ENCODE measurements at places on chromosomes 12 and 14. TPM values are rescaled to one million over a fixed set of nuclear protein-coding genes. Genes with fewer than 3 reads are reported as not detected.

FOS gene
- total RNA-seq: 154 TPM

CELA1 gene
- total RNA-seq: 0.58 TPM

ZNF26 gene
- 20.6 TPM for total RNA-seq

LYSET gene
- total RNA-seq: 14.3 TPM

ZDHHC22 gene
- total RNA-seq: not detected

COCH gene
- total RNA-seq: 1.4 TPM

GUCY2C gene
- total RNA-seq: not detected

TEDC1 gene
- total RNA-seq: 21.2 TPM

SNRPF gene
- 31.1 TPM for total RNA-seq

MYH6 gene
- total RNA-seq: not detected

TAMALIN gene
- not detected for total RNA-seq

PTPRB gene
- total RNA-seq: 1.9 TPM

IAPP gene
- total RNA-seq: not detected

CRIP1 gene
- 296 TPM for total RNA-seq

HOXC6 gene
- total RNA-seq: 5.7 TPM

TM9SF1 gene
- 41.2 TPM for total RNA-seq

DNA sequence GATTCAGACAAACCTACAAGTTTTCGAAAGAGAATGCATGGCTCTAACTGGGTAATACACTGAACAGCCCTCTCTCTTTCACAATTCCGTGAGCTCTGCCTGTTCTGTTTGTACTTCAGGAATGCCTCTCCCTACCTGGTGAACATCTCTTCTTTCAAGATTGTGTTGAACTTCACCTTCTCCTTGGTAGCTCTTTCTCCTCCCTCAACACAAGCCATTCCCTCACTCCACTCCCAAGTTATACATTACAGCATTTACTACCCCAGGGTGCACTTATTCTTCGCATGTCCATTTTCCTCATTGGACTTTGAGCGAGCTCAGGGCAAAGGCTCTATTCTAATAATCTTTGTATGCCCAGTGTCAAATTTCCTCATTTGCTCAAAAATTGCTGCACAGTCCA is 28.3 kb downstream of the NRDE2 start:
- DNase-seq: no peak

DNA sequence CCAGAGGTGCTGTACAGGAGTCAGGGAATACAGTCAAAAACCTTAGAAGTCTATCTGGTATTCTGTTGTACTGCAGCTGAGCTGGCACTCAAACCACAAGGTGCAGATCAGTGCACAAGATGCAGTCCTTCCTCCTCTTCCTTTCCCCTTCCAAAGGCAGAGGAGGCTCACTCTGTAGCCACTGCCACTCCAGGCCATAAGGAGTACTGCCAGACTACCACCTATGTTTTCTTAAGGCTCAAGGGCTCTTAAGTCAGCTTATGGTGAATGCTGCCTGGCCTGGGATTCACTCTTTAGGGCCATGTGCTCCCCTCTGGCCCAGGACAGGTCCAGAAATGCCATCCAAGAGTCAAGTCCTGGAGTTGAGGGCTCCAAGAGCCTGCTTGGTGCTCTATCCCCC is 200.3 kb downstream of the CRADD start:
- DNase-seq: no peak

- DNase-seq: no peak
Measured at GRCh38 chr12:57905812-57906475, 35.4 kb upstream of the ATP23 start.

DNA sequence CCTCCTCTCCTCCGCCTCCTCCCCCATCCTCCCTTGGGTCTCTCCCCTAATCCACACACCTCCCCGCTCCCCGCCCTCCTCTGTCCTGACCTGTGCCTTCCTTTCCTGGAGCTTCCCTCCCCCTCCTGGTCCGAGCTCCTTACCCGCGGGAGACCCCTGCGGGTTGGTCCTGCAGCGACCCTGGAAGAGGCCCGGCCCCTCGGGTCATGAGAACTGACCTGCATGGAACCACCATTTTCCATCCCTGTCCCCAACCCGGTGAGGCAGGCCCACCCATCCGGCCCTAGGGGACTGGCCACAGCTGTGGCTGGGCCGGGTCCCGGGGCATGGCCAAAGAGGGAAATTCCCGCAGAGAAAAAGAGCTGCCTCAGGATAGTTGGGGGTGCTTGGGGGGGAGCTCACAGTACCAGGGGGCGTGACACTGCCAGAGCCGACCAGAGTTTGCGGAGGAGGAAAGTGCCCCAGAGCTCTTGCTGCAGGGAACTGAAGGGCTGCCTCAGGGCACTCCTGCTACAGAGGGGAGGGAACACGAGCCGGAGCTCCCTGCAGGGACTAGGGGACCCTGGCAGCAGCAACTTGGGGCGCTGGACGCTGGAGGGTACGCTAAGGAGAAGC is 613 bp downstream of the ARHGEF40 start:
- DNase-seq: no peak

- DNase-seq: no peak
Measured at GRCh38 chr12:77777274-77777673, 53.4 kb upstream of the NAV3 start.

DNA sequence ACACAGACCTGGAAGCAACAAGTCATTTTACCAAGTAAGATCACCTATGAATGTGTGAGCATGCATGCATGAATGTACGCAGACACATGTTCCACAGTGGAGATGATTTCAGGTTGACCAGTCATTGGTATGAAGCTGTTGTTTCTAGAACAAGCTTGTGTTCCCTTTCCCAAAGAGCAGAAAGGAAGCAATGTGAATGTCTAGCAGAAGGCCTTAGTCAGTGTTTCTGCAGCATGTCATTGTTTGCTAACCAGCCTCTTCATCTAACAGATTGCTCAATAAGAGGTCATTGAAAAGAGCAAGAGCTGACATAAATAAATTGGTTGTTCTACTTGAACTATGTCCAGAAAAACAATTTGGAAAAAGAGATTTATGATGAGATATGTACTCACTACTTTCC is 191.4 kb downstream of the PLCZ1 start:
- no peak for DNase-seq

- no peak for DNase-seq
Measured at GRCh38 chr12:58090685-58091084, 149.3 kb downstream of the ATP23 start.

DNA sequence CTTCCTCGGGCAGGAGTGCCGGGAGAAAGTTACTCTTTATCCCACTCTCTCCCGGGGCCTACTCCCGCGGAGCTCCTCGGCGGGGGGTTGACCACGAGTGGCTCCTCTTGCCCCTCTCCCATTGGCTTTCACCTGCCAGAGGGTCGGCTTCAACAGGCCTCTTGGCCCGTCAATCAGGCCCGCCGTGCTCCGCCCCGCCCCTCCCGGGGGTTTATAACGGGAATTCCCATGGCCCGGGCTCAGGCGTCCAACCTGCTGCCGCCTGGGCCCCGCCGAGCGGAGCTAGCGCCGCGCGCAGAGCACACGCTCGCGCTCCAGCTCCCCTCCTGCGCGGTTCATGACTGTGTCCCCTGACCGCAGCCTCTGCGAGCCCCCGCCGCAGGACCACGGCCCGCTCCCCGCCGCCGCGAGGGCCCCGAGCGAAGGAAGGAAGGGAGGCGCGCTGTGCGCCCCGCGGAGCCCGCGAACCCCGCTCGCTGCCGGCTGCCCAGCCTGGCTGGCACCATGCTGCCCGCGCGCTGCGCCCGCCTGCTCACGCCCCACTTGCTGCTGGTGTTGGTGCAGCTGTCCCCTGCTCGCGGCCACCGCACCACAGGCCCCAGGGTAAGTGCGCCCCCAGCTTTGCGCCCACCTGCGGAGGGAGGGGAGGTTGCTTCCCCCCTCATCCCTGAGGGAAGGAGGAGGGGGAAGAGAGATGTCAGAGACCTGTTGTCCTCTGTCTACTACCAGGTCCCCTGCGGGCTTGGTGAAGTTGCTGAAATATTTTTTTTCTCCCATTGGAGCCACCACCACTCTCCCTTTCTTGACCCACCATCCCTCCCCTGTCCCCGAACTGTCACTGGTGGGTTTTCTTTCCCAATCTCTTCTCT is at the start of gene SMOC1:
TSS of gene SMOC1 (plus strand) at position 242 of the 869 bp plus-strand sequence. CDS start at position 505, 263 bp downstream.
- DNase-seq: no peak

- DNase-seq: peak; percentile 57
Measured at GRCh38 chr12:54935235-54935951, 49.2 kb downstream of the TESPA1 start.

GRCh38 chr14:90424075-90424474 is 27.2 kb downstream of the CALM1 start:
- DNase-seq: no peak

GRCh38 chr14:67269298-67270060 is 28.2 kb downstream of the PALS1 start:
- DNase-seq: no peak

DNA sequence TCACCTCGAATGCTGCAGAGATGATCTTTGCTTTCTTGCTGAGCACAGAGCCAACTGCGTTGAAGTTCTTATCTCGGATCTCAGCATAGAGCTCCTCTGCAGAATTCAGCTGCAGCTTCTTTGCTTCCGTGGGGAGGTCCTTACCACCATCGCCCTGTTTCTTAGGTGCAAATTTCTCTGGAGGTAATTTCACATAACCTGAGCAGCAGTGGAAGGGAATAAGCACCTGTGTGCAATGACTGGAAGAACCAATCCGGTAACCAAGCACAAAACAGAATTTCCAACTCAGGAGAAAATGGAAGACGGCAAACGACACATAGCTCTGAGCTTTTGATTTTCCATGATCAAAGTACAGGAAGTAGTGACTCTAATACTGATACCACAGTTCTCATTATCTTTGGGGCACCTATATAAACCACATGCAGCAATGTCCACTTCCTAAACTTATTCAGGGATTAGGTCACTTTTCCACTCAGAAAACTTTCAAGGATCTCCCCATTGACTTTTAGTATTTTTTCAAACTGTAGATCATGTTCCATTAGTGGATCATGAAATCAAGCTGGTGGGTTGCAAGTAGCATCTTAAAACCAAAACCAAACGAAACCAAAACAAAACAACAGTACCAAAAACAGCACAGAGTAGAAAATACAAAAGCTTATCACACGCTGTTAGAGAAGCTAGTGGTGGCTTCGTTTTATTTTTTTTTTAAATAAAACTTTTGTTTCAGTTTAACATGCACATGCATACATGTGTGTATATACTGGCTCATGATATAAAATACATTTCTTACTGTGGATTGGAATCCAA is 18.9 kb upstream of the DIABLO start:
- DNase-seq: no peak

GRCh38 chr12:54229624-54230212 is 40.9 kb upstream of the SMUG1 start:
- peak; percentile 48 for DNase-seq

DNA sequence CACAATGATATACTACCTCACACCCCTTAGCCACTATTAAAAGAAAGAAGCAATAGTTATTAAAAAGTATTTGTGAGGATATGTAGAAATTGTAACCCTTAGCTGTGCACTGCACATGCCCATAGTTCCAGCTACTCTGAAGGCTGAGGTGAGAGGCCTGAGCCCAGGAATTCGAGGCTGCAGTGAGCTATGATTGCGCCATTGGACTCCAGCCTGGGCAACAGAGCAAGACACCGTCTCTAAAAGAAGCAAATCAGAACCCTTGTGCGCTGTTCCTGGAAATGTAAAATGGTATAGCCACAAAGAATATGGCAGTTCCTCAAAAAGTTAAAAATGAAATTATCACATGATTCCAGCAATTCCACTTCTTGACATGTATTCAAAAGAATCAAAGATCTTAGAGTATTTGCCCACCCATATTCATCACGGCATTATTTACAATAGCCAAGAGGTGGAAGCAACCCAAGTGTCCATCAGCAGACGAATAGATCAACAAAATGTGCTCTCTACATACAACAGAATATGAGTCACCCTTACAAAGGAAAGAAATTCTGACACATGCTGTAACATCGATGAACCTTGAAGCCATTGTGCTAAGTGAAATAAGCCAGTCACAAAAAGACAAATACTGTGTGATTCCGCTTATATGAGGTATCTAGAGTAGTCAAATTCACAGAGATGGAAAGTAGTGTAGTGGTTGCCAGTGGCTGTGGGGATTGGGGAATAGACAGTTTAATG is 23.7 kb upstream of the YLPM1 start:
- DNase-seq: no peak

GRCh38 chr14:22786685-22787084 is 20.2 kb downstream of the OXA1L start:
- DNase-seq: no peak

- DNase-seq: no peak
Measured at GRCh38 chr14:100726550-100727085, at the start of gene DLK1. Gene DLK1 (plus strand): TSS chr14:100726892. CDS start chr14:100727069, 177 bp downstream.

DNA sequence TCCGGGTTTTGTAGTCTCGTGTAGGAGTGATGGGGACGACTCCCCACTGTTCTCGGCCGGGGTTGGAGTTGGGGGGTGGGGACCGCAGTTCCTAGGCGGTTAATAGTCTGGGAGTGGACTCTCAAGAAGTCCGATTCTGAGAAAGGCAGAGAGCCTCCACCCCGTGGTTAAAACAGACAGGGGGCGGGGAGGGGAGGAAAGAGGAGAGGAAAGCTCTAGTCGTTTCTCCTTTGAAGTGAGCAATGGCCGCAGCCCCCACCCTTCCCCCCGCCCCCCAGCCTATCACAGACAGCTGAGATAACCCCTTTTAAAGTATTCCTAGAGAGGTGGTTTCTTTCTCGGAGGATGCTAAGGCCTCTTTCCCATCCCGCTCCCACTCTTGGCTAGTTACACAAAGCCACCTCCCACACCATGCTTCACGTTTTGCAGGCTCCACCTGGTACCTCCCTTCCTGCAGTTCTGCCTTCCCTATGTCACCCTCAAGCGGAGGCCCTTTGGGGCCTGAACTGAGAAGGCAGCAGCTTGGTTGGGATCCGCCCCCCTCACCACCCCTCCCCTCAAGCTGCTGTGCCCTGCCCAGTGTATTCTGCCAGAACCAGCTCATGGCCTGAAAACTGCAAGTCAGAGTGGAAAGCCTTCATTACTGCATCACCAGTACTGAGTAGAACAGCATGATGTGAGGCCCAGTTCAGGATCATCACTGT is 853 bp downstream of the USP5 start:
- DNase-seq: peak; percentile 88

DNA sequence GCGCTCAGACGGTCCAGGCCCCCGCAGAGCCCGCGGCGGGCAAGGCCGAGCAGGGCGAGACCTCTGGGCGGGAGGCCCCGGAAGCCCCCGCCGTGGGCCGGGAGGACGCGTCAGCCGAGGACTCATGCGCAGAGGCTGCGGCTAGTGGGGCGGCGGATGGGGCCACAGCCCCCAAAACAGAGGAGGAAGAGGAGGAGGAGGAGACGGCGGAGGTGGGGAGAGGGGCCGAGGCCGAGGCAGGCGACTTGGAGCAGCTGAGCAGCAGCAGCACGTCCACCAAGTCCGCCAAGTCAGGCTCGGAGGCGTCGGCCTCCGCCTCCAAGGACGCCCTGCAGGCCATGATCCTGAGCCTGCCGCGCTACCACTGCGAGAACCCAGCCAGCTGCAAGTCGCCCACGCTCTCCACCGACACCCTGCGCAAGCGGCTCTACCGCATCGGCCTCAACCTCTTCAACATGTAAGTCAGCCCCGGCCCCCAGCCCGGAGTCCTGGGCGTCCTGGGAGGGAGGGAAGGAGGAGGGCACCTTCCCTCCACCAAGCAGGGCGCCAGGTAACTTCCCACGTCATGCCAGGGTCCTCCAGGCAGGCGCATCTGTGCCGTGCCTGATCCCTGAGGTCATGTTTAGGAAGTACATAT is 72.4 kb downstream of the IQSEC3 start:
- no peak for DNase-seq

GRCh38 chr12:91980389-91980821 is 165.2 kb downstream of the BTG1 start:
- no peak for DNase-seq

Measured in PC-9 (cell line).